ENCODE measurements at places on chromosomes 4 and X.

DNA sequence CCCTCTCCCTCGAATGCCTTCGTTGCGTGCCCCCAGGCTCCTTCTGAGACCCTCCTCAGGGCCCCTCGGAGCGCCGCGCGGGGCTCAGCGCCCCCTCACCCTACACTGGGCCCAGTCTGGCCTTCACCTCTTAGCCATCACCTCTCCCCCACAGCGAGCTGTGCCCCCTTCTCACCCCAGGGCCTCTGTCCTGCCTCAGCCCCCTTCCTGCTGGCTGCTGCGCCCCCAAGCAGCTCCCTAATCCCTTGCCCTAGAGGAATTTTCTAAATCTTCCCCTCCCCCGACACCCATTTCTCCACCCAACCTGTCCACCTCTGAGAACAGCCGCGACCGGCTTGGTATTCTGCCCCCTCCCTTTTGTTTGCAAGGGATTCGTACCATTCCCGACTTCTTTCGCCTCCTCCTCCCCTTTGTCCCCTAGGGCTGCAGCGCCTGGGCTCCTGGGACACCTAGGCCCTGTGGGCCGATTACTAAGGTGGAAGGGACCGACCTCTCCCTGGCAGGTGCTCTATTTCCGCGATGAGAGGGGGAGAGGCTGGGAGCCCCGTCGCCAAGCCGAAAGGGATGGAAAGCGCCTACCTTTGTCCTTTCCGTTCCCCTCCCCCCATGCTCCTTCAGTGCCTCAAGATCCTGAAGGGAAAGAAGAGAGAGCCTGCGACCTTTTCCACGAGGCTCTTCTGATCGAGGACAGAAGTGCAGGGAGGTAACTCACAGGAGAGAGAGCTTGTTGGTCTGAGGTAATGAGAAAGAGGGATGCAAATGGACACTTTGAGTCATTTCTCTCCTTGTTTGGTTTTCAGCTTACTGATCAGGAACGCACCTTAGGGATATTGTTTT is 10.9 kb downstream of the DLG3 start:
- H3K27ac ChIP-seq = peak overlapping the region; percentile 84
- H3K4me1 ChIP-seq = no peaks in the 10 kb centered on the region
- peak overlapping the region; percentile 58 for H3K4me3 ChIP-seq
- no peaks in the 10 kb centered on the region for H3K27me3 ChIP-seq
- no peaks in the 10 kb centered on the region for H3K36me3 ChIP-seq
- peak; percentile 52 for DNase-seq

GRCh38 chrX:15549189-15550012 is 48.8 kb downstream of the BMX start:
- DNase-seq = no peak
- H3K27me3 ChIP-seq = no peaks in the 10 kb centered on the region
- no peak overlapping the region for H3K27ac ChIP-seq
- H3K36me3 ChIP-seq = no peaks in the 10 kb centered on the region
- H3K4me3 ChIP-seq = no peak overlapping the region

- no peaks in the 10 kb centered on the region for H3K27me3 ChIP-seq
- H3K36me3 ChIP-seq = no peaks in the 10 kb centered on the region
- H3K4me3 ChIP-seq = no peak overlapping the region
- H3K4me1 ChIP-seq = no peaks in the 10 kb centered on the region
These were observed 1072.8 kb downstream of the PDHA2 start for GRCh38 chr4:96912716-96913115.

- no peaks in the 10 kb centered on the region for H3K36me3 ChIP-seq
- no peaks in the 10 kb centered on the region for H3K27me3 ChIP-seq
- H3K27ac ChIP-seq = no peak overlapping the region
- no peak for DNase-seq
- H3K4me3 ChIP-seq = no peak overlapping the region
These were observed 95.7 kb downstream of the RBMX2 start for GRCh38 chrX:130497531-130497930.

- no peaks in the 10 kb centered on the region for H3K4me1 ChIP-seq
- no peak overlapping the region for H3K4me3 ChIP-seq
- H3K27ac ChIP-seq = no peak overlapping the region
- no peaks in the 10 kb centered on the region for H3K27me3 ChIP-seq
- H3K36me3 ChIP-seq = no peaks in the 10 kb centered on the region
These were observed 245.3 kb upstream of the HDX start for GRCh38 chrX:84747516-84747915.

DNA sequence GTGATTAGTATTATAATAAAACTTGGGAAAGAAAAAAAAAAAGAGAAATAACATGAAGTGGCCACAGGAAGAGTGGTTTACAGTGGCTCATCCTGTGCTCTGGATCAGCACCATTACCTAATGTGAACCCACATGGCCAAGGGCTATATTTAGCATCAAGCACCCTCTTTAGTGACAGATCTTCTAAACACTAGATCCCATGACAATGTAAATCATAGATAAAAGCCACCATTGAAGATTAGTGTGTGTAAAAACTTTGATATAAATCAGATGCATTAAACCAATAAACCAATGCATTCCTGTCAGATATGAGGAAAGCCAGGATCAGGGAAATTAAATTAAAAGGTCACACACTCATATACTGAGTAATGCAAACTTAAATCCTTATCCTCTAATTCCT is 400.6 kb upstream of the MAGEB18 start:
- H3K4me3 ChIP-seq = no peak overlapping the region
- DNase-seq = no peak
- no peak overlapping the region for H3K27ac ChIP-seq
- H3K4me1 ChIP-seq = no peaks in the 10 kb centered on the region
- H3K27me3 ChIP-seq = no peaks in the 10 kb centered on the region

DNA sequence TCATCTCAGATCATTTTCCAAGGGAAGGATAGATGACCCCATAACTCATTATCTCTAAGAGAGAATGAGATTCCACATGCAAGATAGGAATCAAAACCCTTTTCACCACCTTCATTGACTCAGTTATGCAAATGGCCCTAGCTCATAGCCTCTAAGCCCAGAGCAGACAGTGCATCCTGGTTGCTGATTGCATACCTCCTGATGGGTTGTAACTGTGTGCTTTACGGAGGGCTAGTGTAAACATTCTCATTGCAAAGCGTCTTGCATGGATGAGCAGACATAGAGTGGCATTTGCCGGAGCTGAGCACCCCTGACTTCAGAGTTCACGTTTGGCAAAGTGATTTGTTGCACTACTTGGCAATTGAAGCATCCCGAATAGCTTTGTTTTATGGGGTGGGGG is 151.0 kb downstream of the VCX3A start:
- no peak overlapping the region for H3K27ac ChIP-seq
- no peak for DNase-seq
- H3K4me1 ChIP-seq = no peaks in the 10 kb centered on the region
- H3K4me3 ChIP-seq = no peak overlapping the region

- no peak overlapping the region for H3K4me3 ChIP-seq
- DNase-seq = no peak
- no peaks in the 10 kb centered on the region for H3K4me1 ChIP-seq
- no peaks in the 10 kb centered on the region for H3K36me3 ChIP-seq
- no peaks in the 10 kb centered on the region for H3K27me3 ChIP-seq
These were observed 124.3 kb downstream of the RAB28 start for GRCh38 chr4:13359809-13360208.

DNA sequence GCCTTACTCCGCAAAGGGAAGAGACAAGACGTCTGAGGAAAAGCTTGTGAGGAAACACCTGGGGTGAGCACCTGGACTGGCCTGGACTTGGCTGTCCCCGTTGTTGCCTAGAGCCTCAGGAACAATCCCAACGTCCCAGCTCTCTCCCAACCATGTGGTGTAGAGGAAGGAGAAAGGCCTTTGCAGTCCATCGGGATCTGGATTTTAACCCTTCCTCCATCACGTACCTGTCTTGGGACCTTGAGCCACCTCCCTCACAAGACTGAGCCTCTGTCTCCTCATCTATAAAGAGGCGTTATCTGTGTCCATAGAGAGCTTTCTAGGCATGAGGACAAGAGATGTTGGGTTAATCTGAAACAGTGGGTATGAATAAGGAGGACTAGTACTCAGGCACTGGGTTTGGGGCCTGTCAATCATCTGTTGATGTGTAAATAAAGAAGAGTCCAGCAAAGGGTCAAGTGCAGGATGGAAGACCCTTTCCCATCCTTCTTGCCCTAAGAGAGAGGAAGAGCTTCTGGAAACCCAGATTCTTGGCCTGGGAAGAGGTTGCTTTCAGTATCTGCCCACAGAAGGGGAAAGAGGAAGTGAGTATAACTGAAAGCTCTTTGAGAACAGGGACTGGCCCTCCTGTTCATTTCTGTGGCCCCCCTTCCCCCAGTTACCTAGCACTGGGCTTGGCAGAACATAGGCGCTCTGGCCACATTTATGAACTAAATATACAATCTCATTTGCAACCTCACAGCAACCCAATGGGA is 137.1 kb downstream of the PJA1 start:
- no peaks in the 10 kb centered on the region for H3K27me3 ChIP-seq
- DNase-seq = no peak
- H3K4me1 ChIP-seq = no peaks in the 10 kb centered on the region
- peak overlapping the region; percentile 38 for H3K27ac ChIP-seq

DNA sequence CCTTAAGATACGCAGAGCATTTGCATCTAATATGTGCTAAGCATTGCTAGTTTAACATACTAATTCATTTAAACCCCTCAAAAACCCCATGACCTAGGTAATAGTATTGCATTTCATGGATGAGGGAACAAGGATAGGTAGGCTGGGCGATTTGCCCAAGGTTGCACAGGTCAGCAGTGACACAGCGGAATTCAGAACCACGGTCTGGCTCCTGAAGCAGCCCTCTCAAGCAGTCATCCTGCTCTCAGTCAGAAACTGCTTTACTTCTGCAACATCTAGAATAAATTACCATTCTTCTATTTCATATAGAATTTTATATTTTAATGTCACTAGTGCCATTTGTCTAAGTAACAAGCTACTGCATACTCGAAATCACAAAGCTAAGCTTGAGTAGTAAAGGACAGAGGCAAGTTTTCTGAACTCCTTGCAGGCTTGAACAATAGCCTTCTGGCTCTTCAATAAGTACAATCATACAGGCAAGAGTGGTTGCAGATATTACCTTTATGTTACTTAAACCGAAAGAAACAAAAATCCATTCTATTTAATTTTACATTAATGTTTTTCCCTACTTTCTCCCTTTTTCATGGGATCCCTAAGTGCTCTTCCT is 555 bp upstream of the SPP1 start:
- H3K27ac ChIP-seq = no peak overlapping the region
- H3K4me3 ChIP-seq = no peak overlapping the region
- DNase-seq = peak; percentile 44
- H3K4me1 ChIP-seq = peaks cover 5% of the 10 kb centered on the region

GRCh38 chr4:181173046-181173445 is 1070.2 kb upstream of the TENM3 start:
- no peak overlapping the region for H3K27ac ChIP-seq
- no peaks in the 10 kb centered on the region for H3K4me1 ChIP-seq
- H3K36me3 ChIP-seq = no peaks in the 10 kb centered on the region

GRCh38 chr4:152953514-152953913 is 17.4 kb downstream of the FHDC1 start:
- H3K4me1 ChIP-seq = peaks cover 25% of the 10 kb centered on the region
- H3K27me3 ChIP-seq = no peaks in the 10 kb centered on the region
- no peak overlapping the region for H3K27ac ChIP-seq
- no peak for DNase-seq
- no peaks in the 10 kb centered on the region for H3K36me3 ChIP-seq

GRCh38 chr4:77175201-77175611 is 18.2 kb downstream of the CCNG2 start:
- no peak overlapping the region for H3K27ac ChIP-seq
- no peaks in the 10 kb centered on the region for H3K27me3 ChIP-seq
- H3K4me1 ChIP-seq = no peaks in the 10 kb centered on the region
- H3K4me3 ChIP-seq = no peak overlapping the region
- H3K36me3 ChIP-seq = no peaks in the 10 kb centered on the region

DNA sequence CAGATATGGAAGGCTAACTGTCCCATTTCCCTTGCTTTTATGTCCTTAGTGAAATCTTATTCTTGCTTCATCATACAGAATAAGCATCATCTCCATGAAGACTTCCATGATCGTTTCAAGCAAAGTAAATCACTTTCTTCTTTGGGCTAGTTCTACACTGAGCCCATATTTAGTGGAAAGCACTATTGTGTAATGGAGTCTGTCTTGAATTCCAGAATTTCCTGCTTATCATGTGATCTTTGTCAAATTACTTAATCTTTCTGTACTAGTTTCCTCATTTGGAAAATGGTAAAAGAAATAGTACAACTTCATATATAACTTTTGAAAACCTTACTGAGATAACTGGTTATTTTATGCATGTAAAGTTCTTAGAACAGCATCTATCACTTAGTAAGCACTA is 7.6 kb downstream of the ANAPC10 start:
- no peaks in the 10 kb centered on the region for H3K36me3 ChIP-seq
- H3K27ac ChIP-seq = no peak overlapping the region
- DNase-seq = no peak
- H3K4me1 ChIP-seq = no peaks in the 10 kb centered on the region
- H3K4me3 ChIP-seq = no peak overlapping the region
- no peaks in the 10 kb centered on the region for H3K27me3 ChIP-seq

DNA sequence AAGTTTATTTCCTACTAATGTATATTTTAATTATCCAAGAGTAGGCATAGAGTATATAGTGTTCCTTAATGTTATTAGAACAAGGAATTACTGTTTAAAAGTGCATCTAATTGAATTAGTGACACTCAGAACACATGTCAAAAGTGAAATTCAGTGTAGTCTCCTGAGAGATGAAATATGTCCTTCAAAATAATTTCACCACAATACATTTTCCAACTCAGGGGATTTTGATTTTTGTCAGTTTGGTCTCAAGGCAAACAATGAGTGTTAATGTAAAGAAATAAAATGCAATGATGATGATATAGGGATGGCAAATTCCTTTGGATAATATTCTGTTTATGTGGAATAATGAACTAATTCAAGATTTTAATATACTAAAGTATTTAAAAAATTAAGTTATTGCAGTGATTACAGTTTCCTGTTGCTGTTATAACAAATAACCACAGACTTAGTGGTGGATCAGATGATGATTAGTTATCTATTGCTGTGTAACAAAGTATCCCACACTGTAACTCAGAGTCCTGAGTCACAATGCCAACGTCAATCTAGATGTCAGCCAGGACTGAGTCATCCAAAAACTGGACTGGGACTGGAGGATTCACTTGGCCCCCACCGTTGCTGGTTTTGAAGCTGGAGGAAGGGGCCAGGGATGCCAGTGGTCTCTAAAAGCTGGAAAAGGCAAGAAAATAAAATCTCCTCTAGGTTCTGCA is 148.0 kb upstream of the SLC7A11 start:
- H3K4me1 ChIP-seq = no peaks in the 10 kb centered on the region
- no peak overlapping the region for H3K27ac ChIP-seq
- DNase-seq = no peak
- no peak overlapping the region for H3K4me3 ChIP-seq
- H3K27me3 ChIP-seq = no peaks in the 10 kb centered on the region

- H3K4me3 ChIP-seq = no peak overlapping the region
- H3K27ac ChIP-seq = no peak overlapping the region
- no peaks in the 10 kb centered on the region for H3K27me3 ChIP-seq
- no peaks in the 10 kb centered on the region for H3K4me1 ChIP-seq
- no peaks in the 10 kb centered on the region for H3K36me3 ChIP-seq
These were observed 15.3 kb upstream of the SMIM10 start for GRCh38 chrX:134975516-134975915.
